ENCODE measurements at places on chromosomes 3 and 15.

- no peak for DNase-seq
Observed at GRCh38 chr15:66405007-66405406, 18.3 kb downstream of the MAP2K1 start.

GRCh38 chr3:135238236-135238830 is 443.3 kb downstream of the EPHB1 start:
- no peak for DNase-seq

DNA sequence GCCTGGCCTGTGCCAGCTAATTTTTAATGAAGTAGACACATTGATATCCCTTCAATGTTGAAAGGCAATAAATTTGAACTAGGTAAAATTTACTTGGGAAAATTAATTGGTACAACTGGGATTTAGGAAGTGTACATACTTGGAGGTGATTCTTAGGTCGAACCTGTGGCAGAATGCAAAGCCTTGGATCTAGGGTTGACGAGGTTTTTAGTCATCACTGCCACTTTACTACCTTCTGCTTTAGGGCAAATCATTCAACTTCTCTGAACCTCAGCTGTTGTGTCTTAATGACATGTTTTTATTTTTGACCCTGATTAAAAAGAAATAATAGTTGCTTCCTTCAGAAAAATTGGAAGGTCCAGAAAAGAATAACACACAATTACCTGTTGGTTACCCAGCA is 2.5 kb downstream of the APPL1 start:
- DNase-seq = no peak

DNA sequence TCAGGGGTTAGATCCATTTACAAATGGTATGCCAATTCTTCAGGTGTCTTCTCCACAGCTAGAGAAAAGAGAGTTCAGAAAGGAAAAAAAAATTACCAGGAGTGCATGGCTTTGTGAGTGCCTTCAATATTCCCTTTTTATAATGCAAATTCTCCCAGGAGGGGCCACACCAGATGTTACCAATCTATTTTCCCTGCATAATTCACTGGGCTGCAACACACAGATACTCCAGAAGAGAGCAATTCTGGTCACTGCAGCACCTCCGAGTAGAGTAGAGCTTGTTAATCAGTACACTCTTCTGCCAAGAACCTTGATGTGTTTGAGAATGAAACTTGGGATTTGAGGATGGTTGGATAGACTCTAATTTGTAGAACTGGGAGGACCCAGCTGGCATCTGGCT is 80.7 kb upstream of the SPRED1 start:
- no peak for DNase-seq

DNA sequence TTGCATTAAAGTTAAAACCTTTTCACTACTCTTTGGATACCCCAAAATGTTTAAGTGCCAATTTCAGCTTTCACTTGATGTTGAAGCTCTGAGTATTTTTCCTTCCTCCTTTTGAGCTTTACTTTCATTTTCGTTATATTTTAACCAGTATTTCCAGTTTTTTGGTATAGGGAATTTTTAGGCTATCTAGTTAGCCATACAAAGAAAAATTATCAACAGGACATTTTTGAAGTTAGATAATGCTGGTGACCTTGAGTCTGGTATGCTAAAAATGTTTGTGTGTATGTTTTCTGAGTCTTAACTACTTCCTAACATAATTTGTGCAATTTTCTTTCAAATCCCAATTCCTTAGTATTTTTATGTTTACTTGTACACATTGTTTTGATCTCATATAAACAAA is 284.8 kb downstream of the OTOL1 start:
- no peak for DNase-seq

DNA sequence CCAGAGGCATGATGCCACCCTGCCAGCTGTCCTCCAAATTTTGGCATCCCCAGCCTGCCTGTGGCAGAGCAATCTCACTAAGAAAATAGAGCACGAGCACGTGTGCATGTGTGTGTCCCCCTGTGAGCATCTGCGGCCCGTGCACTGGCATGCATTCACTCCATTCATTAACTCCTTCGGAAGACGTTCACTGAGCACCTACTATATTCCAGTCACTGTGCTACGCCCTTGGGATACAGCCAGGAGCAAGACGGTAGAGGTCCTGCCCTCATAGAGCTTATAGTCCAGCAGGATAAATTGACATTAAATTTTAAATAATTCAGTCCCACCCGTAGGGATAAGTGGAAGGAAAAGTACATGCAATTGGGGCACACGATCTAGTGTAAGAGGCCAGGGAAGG is 40.0 kb upstream of the HES1 start:
- DNase-seq = no peak

DNA sequence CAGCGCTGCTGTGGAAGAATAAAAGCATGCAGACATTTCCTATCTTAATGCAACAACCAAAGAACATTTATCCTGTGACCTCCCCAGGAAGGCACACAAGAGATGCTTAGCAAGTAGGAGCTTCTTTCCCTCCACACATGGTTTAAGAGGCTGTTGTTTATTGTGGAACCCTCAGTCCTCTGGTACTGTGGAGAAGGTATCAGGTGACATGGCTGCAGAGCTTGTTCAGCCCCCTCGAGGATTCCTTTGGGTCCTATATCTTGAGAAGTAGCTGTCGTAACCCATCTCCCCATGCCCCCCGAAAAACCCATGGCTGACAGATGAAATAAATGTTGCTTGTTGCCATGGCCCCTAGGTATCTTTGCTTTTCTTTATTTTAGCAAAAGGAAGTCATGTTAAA is 20.3 kb upstream of the ETV5 start:
- no peak for DNase-seq

- DNase-seq = no peak
Observed at GRCh38 chr15:84398763-84399701, 163.5 kb downstream of the GOLGA6L4 start.

- no peak for DNase-seq
Observed at GRCh38 chr3:195036574-195036973, 234.4 kb downstream of the XXYLT1 start.

GRCh38 chr3:49271047-49271446 is 6.0 kb downstream of the C3orf62 start:
- DNase-seq = no peak

- no peak for DNase-seq
Observed at GRCh38 chr3:66486202-66486601, 14.6 kb downstream of the LRIG1 start.

DNA sequence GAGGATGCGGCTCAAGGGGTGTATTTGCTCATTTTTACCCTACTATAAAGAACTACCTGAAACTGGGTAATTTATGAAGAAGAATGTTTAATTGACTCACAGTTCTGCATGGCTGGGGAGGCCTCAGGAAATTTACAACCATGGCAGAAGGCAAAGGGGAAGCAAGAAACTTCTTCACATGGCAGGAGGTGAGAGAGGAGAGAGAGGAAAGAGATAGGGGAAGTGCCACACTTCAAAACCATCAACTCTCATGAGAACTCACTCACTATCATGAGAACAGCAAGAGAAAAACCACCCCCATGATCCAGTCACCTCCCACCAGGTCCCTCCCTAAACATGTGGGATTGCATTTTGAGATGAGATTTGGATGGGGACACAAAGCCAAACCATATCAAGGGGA is 192.7 kb downstream of the DIPK2A start:
- DNase-seq = no peak

DNA sequence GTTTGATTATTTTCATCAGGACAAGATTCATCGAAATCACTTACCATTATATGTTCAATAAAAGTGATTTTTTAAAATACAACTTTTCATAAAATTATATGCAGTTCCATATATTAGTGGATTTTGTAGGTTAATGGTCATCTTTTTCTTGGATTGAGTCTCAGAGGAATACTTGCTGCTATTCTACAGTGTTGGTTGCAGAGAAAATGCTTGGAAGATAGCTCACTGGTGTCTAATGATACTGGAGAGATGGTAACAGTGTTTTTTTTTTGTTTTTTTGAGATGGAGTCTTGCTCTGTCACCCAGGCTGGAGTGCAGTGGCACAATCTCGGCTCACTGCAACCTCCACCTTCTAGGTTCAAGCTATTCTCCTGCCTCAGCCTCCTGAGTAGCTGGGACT is 143.3 kb downstream of the TCF12 start:
- DNase-seq = no peak

- no peak for DNase-seq
Observed at GRCh38 chr3:182424006-182424405, 369.3 kb upstream of the ATP11B start.

DNA sequence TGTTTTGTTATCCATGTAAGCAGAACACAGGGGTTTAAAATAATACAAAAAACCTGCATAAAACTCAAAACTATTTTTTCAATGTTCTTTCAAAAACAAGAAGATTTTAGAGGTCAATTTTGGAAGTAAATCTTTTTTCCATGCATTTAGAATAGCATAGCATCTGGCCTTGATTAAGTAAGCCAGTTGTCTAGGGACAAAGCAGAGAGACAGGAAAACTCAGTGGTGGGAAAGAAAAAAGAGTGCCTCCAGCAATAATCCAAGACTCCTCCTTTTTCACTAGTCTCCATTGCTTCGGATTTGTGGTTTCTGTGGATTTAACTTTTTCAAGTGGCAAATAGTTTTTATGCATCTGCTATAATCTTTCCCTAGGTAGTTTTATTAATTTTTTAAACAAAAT is 88.9 kb downstream of the SUCNR1 start:
- DNase-seq = no peak

DNA sequence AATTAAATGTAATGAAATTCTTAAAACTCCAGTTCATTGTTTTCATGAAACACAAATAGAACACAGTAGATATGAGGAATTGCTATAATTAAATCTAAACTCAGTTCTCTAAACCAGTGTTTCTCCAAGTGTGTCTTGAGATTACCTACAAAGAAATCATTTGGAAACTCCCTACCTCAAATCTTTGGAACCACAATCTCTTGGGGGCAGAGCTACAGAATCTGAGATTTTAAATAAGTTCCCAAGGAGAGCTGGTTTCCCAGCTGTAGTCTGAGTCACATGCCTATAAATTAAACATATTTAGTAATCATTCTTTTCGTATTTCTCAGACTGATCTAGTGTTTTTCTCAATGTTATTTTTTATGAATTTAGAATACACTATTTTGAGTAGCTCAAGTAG is 17.0 kb upstream of the ACTC1 start:
- no peak for DNase-seq

- DNase-seq = no peak
Observed at GRCh38 chr3:7854266-7854665, 647.4 kb upstream of the LMCD1 start.

DNA sequence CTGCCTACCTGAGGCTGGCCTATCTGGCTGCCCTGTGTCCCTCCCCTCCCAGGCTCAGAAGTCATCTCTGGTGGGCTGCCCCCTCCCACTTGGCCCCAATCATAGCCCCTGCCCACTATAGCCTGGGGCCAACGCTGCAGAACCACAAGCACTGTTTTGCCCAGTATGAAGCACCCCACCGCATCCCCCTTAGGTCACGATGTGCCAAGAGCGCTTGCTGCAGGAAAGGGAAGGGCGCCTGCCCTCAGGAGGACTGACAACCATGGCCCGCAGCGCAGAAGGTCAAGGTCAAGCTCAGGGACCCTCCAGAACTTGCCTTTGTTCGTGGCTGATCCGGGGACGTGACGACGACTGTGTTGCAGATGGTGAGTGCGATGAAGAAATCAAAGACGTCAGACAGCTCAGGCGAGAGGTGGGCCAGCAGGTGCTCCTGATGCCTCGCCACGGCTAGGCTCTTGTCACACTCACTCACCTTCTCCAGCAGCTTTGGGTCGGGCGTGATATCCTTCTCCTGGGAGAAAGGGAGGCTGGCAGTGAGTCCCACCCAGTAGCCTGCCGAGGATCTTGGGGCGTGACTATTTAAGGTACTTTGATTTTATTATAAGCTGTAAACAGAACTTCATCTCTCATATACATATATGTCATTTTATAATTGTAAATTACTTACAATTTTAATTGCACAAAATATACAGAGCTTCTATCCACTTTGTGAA is 146.6 kb downstream of the ATP10A start:
- no peak for DNase-seq

DNA sequence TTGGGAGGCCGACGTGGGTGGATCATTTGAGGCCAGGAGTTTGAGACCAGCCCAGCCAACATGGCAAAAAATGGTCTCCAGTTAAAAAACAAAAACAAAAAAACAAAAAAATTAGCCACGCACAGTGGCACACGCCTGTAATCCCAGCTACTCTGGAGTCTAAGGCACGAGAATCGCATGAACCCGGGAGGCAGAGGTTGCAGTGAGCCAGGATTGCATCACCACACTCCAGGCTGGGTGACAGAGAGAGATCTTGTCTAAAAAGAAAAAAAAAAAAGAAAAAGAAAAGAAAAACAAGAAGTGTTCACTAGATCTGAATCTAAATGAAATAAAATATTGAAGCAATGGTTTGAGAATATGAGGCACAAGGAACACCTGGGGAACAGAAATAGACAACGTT is 36.7 kb downstream of the SLC9A9 start:
- no peak for DNase-seq

DNA sequence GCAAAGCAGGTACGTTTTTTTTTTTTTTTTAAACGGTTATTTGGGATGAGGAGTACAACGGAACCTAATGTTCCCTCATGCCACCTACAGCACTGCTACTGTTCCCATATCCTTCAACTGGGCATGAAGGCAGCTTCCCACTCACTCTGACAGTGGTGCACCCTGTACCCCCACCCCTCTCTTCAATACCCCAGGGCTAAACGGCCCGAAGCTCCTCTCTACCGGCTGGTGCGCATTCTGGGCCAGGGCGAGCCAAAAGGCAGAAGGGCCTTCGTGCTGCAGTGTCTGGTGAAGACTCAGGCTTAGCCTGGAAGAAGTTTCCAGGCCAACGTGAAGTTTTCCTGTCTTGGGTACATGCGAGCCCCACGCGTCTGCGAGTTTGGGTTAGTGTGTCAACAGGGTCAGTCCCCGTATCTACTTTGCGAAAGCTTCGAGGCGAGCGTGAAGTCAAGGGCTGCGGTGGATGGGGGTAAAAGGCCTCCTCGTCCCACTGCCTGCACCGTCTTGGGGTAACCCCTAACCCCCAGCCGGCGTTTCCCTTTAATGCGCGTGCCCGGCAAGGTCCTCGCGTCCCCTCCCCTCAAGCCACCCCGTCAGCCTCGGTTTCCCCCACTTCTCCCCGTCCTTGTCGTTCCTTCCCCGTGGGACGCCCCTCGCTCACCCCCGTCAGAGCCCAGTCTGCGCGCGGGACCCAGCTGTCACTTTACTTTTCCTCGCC is 765 bp upstream of the UBE2E2 start:
- no peak for DNase-seq

- no peak for DNase-seq
Observed at GRCh38 chr3:156433138-156433537, 121.8 kb downstream of the SSR3 start.
